ENCODE measurements at places on chromosomes 5 and 9.

DNA sequence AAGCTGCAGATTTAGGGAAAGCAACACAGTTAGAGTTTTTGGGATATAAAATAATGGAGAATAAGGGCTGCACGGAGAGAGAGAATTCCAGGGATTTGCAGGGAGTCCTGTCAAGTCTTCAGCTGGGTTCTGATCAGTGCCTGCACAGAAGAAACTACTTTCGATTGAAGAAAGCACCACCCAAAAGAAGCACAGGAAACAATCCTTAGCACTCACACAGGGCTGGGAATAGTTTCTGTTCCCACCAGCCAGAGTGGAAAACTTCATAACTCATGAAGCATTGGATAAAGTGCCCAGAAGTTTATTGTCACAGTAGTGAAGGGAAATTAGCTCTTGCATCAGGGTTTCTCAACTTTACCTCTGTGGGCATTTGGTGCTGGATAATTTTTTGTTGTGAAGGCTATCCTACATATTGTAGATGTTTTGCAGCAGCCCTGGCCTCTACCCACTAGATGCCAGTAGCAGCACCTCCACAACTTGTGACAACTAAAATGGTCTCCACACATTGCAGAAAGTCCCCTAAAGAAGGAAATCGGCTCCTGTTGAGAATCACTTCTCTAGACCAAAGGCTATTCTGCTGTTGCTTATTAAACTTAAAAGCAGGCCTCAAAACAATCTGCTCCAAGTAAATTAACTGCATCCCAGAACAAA, 71.0 kb upstream of the FAM120A start:
- no peak for DNase-seq

- DNase-seq: no peak
Observed at GRCh38 chr5:159198063-159199036, 11.0 kb downstream of the RNF145 start.

- DNase-seq: no peak
Observed at GRCh38 chr9:92970467-92970923, 23.2 kb downstream of the FGD3 start.

DNA sequence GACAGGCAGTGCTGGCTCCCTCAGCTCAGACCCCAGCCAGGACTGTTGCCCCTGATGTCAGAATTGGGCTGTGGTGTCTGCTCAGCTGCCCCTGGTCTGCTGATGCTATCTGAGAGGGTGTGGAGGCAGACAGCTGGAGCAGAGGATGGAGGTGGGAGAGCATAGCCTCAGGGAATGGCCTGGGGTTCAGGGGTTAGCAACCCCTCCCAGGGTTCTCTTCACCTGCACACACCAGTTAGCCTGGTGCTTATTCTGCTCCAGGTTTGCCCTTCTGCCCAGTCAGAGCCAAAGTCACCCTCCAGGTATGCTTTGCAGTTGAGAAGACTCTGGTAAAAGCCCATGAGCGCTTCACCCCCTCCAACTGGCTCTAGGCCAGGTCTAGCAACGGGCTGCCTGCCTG, 109.8 kb downstream of the SAXO1 start:
- no peak for DNase-seq

DNA sequence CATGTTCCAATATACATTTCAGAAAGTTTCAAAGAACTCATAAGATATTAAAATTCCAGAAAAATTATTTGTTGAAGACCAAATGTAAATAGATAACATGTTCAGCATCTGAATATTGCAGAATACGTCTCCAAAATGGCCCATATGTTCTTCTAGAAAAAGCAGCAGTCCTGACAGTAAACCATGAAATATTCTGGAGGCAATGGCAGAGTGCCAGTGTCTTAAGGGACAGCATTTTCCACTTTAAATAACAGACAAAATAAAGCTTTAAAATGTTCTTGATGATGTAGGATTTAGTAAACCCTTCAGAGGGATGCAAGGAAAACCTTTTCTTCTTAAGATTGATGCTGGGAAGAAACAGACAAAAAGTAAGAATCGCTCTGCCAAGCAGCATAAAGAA, 721.0 kb downstream of the NR2F1-AS1 start:
- no peak for DNase-seq

DNA sequence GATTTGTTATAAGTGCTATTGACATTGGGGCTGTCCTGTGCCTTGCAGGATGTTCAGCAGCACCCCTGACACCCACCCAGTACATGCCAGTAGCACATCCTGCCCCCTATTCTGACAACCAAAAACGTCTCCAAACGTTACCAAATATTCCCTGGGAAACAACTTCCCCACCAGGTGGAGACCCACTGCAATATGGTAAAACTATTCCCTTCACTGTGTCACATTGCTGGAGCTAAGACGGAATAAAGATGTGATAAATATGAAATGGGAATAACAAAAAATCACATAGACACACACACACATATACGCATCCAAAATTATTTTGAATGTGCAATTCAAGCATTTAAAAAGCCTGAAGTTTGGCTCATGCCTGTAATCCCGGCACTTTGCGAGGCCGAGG, 874.3 kb upstream of the DMAC1 start:
- no peak for DNase-seq

- no peak for DNase-seq
Observed at GRCh38 chr5:141945511-141946051, 12.4 kb downstream of the PCDH12 start.

- no peak for DNase-seq
Observed at GRCh38 chr9:111456529-111456928, 27.7 kb downstream of the ECPAS start.

DNA sequence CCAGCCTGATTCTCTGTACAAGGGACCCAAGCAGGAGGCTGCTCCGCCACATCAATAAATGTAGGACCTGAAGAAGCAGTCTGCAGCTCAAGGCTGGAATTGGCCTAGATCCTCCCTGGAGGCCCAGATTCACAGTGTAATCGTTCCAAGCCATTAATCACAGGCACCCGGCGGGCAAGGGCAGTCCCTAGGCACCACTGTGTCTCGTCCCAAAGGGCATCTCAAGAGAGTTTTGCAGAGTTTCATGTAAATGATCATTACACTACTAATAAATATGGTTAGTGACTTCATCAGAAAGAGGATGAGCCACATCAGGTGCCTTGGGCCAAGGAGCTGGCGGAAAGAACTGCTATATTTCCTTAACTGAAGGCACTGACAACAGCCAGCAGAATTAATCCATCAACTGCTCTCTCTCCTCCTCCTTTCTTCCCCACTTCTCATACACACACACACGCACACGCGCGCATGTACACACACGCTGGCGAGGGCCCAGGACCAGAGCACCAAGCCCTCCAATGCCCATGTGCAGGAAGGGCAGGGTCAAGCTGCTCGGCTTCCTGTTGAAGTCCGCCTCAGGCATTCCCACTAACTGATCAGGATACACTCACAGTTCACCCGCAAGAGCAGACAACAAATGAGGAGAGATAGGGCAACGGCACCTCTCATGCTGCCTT, 33.9 kb downstream of the GNAQ start:
- peak; percentile 51 for DNase-seq

- no peak for DNase-seq
Observed at GRCh38 chr5:53616939-53617549, 56.6 kb downstream of the NDUFS4 start.
